Activated T-helper 1 cell treated with anti-CD3 and anti-CD28 coated beads, Interleukin-2, amount 50 U/mL, for 16 hours (primary cell): ENCODE measurements at places on chromosomes 5 and 9.

- no peak for DNase-seq
Observed at GRCh38 chr5:31412324-31412723, 119.6 kb downstream of the DROSHA start.

GRCh38 chr9:136098210-136098609 lies 3.1 kb upstream of the NACC2 start:
- no peak for DNase-seq

DNA sequence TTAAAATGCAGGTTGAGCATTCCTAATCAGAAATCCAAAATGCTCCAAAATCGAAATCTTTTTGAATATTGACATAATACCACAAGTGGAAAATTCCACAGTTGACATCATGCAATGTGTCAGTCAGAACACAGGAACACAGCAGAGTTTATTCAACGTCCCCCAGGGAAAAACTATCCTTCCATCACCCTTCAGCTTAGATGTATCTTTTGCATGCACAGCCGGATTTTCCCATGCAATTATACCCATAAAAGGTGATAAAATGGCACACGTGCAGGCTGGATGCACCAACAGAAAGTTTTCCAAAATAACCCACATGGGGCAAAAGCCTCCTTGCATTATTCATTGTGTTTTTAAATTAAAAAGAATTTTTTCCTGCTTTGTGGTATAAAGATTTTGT lies 71.2 kb downstream of the RAB24 start:
- no peak for DNase-seq

- DNase-seq: no peak
Observed at GRCh38 chr9:91503673-91504081, 80.0 kb upstream of the NFIL3 start.

- DNase-seq: no peak
Observed at GRCh38 chr9:20642045-20642444, 19.7 kb upstream of the MLLT3 start.

DNA sequence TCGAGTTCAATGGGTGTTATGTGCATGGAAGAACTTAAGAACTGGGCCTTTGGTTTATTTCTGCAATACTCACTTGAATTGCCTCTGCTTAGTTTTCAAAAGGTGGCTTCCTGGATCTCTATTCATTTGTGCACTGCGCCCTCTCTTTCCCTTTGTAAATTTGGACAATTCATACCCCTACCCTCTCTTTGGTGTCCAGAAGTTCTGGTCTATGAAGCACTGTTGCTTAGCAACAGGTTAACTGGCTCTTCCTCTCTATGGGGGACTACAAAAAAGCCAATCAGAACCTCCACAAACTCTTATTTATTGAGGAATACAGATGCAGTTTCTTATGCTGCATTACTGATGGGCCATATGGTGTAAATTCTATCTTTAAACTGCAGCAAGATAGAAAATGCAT lies 13.5 kb upstream of the FAM120A start:
- no peak for DNase-seq

GRCh38 chr5:32708949-32709348 lies 2.2 kb upstream of the NPR3 start:
- no peak for DNase-seq

DNA sequence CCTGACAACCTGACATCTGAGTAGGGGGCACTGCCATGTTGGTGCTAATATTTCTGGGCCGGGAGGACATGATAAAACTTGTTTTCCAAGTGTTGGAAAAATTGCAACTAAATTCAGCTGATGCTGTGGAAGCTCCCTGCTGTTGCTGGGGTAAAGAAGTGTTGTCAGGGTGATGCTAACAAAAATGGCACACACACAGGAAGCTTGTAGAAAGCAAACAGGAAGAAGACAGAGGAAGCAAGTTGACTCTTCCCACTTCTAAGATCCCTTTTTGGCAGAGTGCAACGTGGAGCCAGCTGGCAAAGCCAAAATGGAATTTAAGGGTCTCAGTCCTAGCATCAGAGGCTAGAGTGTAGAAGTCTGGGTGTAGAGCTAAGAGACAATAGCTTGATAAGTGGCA lies 11.3 kb upstream of the RIOK2 start:
- DNase-seq: no peak

- no peak for DNase-seq
Observed at GRCh38 chr5:148372893-148373292, 10.9 kb upstream of the FBXO38 start.

DNA sequence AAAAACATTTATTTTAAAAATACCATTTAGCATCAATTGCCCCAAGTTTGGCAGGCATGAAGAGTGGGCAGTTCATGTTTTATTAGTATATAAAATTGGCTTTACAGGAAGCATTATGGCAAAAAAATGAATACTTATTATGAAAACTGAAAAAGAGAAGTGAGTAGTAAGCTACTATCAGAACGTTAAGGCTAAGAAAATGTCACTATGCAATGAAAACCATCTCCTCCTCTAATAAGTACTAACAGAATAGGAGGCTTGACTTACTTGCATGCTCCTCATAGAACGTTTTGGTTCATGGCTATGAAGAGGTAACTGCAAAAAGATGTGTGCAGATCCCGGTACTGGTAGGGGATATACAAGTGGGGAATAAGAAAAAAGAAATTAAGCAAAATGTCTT lies 23.6 kb downstream of the TICAM2 start:
- DNase-seq: no peak

- no peak for DNase-seq
Observed at GRCh38 chr5:145951071-145951470, 14.7 kb downstream of the SH3RF2 start.

DNA sequence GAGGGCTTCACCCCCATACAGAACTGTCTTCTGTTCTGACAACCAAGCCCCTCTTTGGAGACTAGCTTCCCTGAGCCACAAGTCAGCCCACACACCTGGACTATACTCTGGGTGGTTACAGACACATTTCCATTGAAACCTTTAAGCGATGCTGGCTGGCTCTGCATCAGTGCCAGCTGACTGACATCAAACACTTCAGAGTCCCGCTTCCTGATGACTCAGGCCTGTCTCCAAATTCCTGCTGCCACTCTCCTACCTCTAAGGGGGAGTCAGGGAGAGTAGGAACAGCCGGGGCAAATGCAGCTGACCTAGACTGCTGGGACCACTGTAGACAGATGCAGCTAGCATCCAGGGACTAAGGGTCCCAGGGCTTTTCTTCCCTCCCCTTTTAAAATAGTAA lies 59.4 kb downstream of the SIL1 start:
- no peak for DNase-seq

DNA sequence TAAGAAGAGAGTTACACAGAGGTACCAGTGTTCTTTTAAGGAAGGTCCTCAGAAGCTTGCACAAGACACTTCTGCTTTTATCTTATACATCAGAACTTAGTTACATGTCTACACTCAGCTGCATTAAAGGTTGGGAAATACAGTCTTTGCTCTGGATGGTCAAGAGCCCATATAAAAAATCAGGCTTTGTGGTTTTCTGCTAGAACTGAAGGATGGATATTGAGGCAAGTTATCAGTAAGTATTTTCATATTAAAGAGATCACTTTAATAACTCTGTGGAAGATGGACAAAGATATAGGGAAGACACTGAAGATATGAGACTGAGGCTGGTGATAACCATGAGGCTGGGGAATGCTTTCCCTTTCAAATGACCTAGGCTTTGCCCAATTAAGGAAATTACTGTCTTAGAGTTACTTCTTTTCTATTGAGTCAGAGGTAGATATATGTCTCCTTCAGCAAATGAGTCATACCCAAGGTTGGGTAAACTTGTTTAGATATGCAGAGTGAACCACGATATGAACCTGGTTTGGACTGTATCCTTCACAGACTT lies 87.0 kb upstream of the TNC start:
- DNase-seq: no peak

DNA sequence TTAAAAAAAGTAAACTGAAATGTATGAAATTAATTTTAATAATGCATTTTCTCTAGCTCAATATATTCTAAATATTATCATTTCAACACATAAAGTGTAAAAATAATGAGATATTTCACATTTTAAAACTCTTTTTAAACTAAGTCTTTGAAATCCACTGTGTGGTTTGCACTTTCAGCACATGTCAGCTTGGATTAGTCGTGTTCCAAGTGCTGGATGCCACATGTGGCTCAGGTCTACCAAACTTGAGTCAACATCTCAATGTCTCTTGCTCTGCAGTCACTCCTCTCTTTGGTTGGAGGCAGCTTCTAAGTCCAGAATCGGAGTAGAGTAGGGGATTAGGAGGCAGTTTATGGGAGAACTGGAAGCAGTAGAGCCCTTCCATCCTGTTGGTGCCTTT lies 173.7 kb upstream of the ANKRD55 start:
- no peak for DNase-seq

DNA sequence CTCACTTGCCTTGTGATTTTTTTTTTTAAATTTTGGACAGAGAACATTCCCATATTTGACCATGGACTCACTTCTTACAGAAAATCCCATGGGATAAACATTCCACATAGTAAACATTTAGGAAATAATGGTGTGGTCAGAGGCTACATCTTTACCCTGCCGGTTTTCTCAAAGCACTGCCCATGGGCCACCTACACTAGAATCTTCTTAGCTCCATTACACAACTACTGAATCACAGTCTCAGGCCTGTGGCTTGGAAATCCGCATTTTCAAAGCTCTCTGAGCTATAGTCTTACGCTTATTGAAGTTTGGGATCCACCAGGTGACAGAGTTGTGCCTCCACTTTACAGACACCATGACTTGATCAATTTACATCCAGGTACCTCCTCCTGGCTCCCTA lies 39.4 kb downstream of the ALG2 start:
- DNase-seq: no peak

- no peak for DNase-seq
Observed at GRCh38 chr9:84206801-84207370, 133.7 kb downstream of the SLC28A3 start.

DNA sequence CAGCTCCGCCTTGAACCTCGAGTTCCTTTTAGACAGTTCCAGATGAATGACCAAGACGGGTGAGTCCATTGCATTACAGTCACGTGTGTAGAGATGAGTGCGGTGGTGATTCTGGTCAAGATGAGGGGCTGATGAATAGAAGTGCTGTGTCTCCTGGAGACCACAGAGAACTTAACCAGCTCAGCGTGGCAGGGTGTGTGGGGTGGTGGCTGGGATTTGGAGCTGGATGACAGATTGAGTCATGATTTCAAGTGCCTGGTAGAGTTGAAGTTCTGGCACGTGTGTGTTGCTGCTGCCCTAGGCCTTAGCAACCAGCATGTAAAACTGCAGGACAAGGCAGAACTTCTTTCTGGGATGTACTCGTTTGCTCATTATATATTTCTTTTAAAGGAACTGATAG lies 53.3 kb downstream of the PRRC2B start:
- DNase-seq: no peak

GRCh38 chr9:33241298-33241697 lies 1.3 kb downstream of the SPINK4 start:
- DNase-seq: no peak

GRCh38 chr5:25544652-25545249 lies 900.0 kb upstream of the CDH10 start:
- DNase-seq: no peak

DNA sequence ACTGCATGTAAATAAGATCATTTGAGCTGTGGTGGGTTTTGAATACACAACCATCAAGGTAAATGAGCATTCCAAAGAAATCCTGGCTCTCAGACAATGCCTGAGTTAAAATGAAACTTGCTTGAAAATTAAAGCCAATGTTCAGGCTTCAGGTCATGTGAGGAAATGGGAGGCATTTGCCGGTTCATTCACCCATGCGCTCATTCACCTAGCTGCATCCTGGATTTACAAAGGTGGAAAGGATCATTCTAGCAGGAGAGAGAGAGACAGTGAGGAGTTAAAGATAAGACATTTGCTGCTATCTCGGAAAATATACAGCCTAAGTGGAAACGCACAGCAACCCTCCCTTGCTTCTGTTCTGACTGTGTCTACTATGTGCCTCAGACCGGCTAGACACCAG lies 143.8 kb upstream of the KLF4 start:
- no peak for DNase-seq

DNA sequence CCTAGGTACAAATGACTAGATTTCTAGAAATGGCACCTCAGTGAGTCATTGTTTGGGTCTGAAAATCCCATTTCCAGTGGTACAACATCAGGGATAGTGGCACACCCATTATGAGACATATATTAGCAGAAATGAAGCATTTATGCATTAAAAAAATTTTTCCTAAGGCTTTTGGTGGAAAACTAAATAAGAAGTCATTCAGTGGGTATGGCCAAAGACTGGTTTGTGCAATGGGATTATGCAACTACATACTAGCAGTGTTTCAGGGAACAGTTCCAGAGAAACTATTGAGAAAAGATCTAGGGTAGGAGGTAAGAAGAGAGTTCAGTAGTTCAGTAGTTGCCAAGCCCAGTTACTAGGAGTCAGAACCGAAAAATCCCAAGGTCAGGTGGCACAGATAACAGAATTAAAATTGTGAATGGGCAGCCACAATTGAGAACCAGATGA lies 106.5 kb upstream of the HAPLN1 start:
- DNase-seq: no peak

DNA sequence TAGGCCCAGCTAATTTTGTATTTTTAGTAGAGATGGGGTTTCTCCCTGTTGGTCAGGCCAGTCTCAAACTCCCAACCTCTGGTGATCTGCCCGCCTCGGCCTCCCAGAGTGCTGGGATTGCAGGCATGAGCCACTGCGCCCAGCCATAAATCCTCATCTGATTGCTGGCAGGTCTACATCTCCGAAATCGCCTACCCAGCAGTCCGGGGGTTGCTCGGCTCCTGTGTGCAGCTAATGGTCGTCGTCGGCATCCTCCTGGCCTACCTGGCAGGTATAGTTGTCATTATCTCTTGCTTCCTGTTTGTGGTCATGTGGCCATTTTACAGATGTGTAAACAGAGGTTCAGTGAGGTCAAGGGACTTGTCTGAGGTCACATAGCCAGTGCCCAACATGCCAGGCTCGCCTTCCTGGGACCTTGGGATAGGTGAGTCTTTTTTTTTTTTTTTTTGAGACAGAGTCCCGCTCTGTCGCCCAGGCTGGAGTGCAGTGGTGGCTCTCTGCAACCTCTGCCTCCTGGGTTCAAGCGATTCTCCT lies 2.8 kb downstream of the SLC2A8 start:
- DNase-seq: no peak
